Cardiac muscle cell (in vitro differentiated cells and primary cell): ENCODE measurements at places on chromosomes 3 and 15. TPM values are rescaled to one million over a fixed set of nuclear protein-coding genes. Genes with fewer than 3 reads are reported as not detected.

DNA sequence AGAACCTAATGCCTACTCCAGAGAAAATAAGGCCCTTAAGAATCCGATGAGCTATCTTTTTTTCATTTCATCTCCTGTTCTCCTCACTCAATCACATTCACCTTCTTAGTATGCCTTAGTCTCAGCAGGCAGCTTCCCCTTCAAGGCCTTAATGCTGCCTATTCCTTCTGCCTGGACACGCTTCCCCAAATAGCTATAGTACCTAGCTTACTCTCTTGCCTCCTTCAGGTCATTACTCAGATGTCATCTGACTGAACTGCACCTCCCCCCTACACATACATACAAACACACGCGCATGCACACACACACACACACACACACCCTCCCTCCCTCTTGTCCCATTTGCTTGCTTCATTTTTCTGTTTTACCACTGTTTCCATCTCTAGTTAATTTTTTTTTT is 191.5 kb upstream of the MLF1 start:
- no peak overlapping the region for H3K27ac ChIP-seq
- H3K36me3 ChIP-seq, result no peaks in the 10 kb centered on the region
- peak; percentile 5 for DNase-seq
- H3K4me3 ChIP-seq, result no peak overlapping the region
- no peaks in the 10 kb centered on the region for H3K27me3 ChIP-seq
- no peaks in the 10 kb centered on the region for H3K4me1 ChIP-seq

DNA sequence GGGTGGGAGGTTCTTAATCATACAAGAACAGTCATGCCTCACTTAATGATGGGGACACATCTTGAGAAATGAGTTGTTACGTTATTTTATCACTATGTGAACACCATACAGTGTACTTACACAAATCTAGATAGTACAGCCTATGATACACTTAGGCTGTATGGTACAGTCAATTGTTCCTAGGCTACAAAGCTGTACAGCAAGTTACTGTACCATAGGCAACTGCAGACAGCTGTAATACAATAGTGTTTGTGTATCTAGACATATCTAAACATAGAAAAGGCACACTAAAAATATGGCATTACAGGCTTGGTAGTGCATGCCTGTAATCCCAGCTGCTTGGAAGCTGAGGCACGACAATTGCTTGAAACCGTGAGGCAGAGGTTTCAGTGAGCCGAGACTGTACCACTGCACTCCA is 55.7 kb upstream of the PLXND1 start:
- no peaks in the 10 kb centered on the region for H3K4me1 ChIP-seq
- no peaks in the 10 kb centered on the region for H3K27me3 ChIP-seq
- H3K4me3 ChIP-seq, result no peak overlapping the region
- H3K36me3 ChIP-seq, result no peaks in the 10 kb centered on the region
- no peak overlapping the region for H3K27ac ChIP-seq
- no peak for DNase-seq

The ITPKA gene
- 1.4 and 6.4 TPM in 2 replicates for polyA plus RNA-seq

- no peak overlapping the region for H3K4me3 ChIP-seq
- H3K27ac ChIP-seq, result no peak overlapping the region
- H3K4me1 ChIP-seq, result no peaks in the 10 kb centered on the region
- H3K27me3 ChIP-seq, result no peaks in the 10 kb centered on the region
- no peak for DNase-seq
- H3K36me3 ChIP-seq, result no peaks in the 10 kb centered on the region
Observed at GRCh38 chr3:110420158-110420641, 651.4 kb upstream of the NECTIN3 start.

The TNFAIP8L3 gene
- 0.60 TPM in 1 of 2 replicates, not detected in the other for polyA plus RNA-seq

- H3K27ac ChIP-seq, result peak overlapping the region; percentile 71
- peak; percentile 56 for DNase-seq
- no peaks in the 10 kb centered on the region for H3K27me3 ChIP-seq
- peak overlapping the region; percentile 34 for H3K4me3 ChIP-seq
- H3K36me3 ChIP-seq, result no peaks in the 10 kb centered on the region
Observed at GRCh38 chr3:126476166-126477060, 722 bp upstream of the ZXDC start.

DNA sequence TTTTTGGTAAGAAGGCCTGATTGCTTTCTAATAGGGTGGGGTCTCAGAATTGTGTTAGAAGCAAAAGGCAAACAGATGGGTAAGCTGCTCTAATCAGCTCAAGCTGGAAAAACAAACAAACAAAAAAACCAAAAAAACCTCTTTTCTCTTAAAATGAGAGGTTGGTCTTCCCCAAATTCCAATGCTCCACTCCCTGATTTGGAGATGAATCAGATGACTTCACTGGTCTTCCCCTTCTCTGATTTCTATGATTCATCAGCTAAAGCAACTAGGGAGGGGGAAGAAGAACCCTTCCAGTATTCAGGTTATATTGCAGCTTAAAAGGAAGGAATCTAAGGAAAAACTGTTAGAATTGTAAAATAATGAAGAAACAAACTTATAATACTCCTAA is 9.6 kb upstream of the ANXA2 start:
- no peaks in the 10 kb centered on the region for H3K27me3 ChIP-seq
- no peaks in the 10 kb centered on the region for H3K36me3 ChIP-seq
